ENCODE measurements at places on chromosomes 7 and 10. TPM values are rescaled to one million over a fixed set of nuclear protein-coding genes. Genes with fewer than 3 reads are reported as not detected.
A peak's percentile ranks its signal among the peaks of the same experiment; 100 is the strongest.

Gene OR13A1
- not detected for total RNA-seq

Gene C7orf57
- 1.0 TPM for total RNA-seq

GRCh38 chr7:117858712-117859111, 14.5 kb downstream of the CTTNBP2 start:
- H3K27ac ChIP-seq, result no peak overlapping the region
- H3K36me3 ChIP-seq, result no peaks in the 10 kb centered on the region
- no peak for DNase-seq
- no peak overlapping the region for H3K4me3 ChIP-seq
- H3K4me1 ChIP-seq, result no peaks in the 10 kb centered on the region
- peaks cover 4% of the 10 kb centered on the region for H3K27me3 ChIP-seq

- peaks cover 62% of the 10 kb centered on the region for H3K4me1 ChIP-seq
- peak overlapping the region; percentile 99 for H3K27ac ChIP-seq
- peaks cover 83% of the 10 kb centered on the region for H3K36me3 ChIP-seq
- DNase-seq, result no peak
- H3K4me3 ChIP-seq, result peak overlapping the region; percentile 90
Measured at GRCh38 chr7:142798451-142799436, 28.0 kb downstream of the PRSS2 start.

- H3K27me3 ChIP-seq, result no peaks in the 10 kb centered on the region
- no peaks in the 10 kb centered on the region for H3K36me3 ChIP-seq
- no peak overlapping the region for H3K27ac ChIP-seq
Measured at GRCh38 chr10:69461243-69462025, 10.2 kb downstream of the TSPAN15 start.

DNA sequence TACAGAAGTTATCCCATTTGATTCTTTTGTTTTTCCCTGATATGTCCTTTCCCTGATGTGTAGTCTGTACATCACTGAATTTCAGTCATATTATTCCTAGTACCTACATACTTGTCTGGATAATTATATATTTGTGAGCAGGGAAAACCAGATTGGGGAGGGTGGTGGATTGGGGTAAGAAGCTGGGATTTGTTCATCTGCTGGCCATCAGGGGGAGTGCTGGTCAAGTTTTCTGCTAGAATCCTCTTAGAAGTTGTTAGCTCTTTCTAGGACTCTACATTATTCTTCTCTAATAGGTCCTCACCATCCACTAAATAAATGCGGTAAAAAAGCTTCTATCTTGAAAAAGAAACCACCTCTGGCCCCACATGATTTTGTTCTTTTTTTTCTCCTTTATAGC, 232.7 kb upstream of the TAC1 start:
- H3K4me3 ChIP-seq, result no peak overlapping the region
- DNase-seq, result peak; percentile 5
- no peaks in the 10 kb centered on the region for H3K27me3 ChIP-seq
